ENCODE measurements at places on chromosomes 2 and 18. TPM values are rescaled to one million over a fixed set of nuclear protein-coding genes. Genes with fewer than 3 reads are reported as not detected.

DNA sequence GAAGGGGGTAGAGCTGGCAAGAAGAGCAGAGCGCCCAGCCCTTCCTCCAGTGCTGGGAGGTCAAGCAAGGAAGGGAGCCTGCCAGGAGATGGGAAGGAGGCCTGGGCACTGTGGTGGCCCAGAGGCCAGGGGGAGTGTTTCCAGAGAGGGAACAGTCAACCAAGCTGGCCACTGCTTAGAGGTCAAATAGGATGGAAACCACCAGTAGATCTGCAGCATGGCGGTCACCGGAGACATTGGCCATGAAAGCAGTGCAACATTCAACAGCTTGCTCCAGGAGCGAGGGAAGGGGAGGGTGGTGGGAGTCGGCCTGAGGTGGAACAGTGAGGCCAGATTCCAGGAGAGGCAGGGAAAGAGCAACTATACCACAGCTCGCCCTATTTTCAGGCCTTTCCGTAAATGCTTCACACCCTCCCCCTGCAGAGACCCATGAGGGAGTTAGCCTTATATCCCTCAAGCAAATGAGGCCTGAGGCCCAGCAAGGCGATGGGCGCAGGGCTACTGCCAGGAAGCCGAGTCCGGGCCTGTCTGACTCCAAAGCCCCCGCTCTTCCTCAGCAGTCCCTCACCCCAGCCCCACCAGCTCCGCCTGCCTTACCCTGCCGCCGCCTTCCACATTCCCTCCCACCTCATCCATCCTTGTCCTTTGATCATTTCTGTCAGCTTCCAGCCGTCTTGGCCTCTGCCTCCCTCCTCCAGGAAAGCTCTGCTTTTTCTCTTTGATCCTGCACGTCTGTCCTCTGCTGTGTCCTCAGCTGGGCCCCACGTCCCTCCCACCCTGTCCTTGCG, 17.0 kb downstream of the KCNK3 start:
- DNase-seq = no peak

- no peak for DNase-seq
Observed at GRCh38 chr2:153156743-153157142, 321.8 kb downstream of the RPRM start.

DNA sequence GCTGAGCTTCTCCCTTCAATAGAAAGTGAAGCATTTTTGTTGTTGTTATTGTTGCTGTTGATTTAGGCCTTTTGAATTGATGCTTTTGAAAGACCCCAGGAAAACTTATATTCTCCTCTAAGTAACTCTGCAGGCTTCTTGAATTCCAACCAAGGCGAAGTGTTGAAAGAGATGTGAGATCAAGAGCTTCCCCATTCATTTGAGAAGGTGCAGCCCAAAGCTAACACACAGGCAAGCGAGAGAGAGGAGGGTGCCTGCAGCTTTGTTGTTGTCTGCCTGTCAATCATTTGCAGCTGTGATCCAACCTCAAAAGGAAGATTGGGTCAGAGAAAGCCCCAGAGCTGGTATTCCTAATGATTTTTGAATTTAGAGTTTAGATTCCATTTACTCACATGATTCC, 963.6 kb upstream of the CNTNAP5 start:
- DNase-seq = no peak

- DNase-seq = no peak
Observed at GRCh38 chr2:161981679-161982250, 92.2 kb downstream of the DPP4 start.

GRCh38 chr2:47357483-47357882, 45.5 kb upstream of the MSH2 start:
- DNase-seq = peak; percentile 79

- peak; percentile 15 for DNase-seq
Observed at GRCh38 chr2:223762853-223763252, 74.5 kb downstream of the AP1S3 start.

- DNase-seq = no peak
Observed at GRCh38 chr18:250685-251084, 17.2 kb downstream of the THOC1 start.

- DNase-seq = no peak
Observed at GRCh38 chr2:122815120-122815519, 1059.7 kb downstream of the TSN start.

DNA sequence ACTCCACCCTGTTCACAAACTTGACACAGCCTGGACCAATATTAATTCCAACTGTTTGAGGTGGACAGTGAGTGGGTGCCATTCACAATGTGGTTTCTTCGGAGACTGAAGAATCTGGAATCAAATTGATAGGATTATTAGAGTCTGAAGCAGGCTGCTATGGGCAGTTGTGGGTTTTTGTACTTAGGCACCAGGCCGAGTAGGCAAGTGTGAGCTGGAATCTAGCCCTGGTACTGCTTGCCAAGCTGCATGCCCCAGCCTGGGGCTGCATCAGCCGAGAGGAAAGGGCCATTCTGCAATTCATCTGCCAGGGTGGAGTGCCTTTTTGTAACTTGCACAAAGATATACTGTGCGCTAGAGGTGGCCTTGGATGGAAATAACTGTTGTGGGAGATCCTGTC, 654.7 kb upstream of the FANCL start:
- no peak for DNase-seq

- DNase-seq = peak; percentile 60
Observed at GRCh38 chr18:26460449-26461091, 87.8 kb downstream of the KCTD1 start.

- DNase-seq = peak; percentile 46
Observed at GRCh38 chr2:25294573-25295462, 46.9 kb downstream of the DNMT3A start.

Gene UGT1A8
- total RNA-seq = 0.09 TPM

Gene OSBPL1A
- total RNA-seq = 80.4 TPM

Gene SH3RF3
- 8.4 TPM for total RNA-seq

Gene TCF7L1
- 3.5 TPM for total RNA-seq

Gene SDC1
- total RNA-seq = 4.6 TPM

Gene GREB1L
- total RNA-seq = 3.7 TPM

Gene RAD51AP2
- not detected for total RNA-seq

Gene TRIM54
- total RNA-seq = not detected

Gene TXNL1
- total RNA-seq = 68.3 TPM

Gene ALK
- total RNA-seq = 0.27 TPM

Gene CNGA3
- total RNA-seq = 0.18 TPM

Gene GKN1
- not detected for total RNA-seq

Gene HOXD12
- not detected for total RNA-seq

Gene EHD3
- 10.7 TPM for total RNA-seq
